ENCODE measurements at places on chromosomes 1 and 21.

GRCh38 chr1:110673197-110673701, 1.5 kb downstream of the KCNA3 start:
- H3K27me3 ChIP-seq: no peaks in the 10 kb centered on the region
- H3K27ac ChIP-seq: peak overlapping the region; percentile 92
- H3K4me1 ChIP-seq: peaks cover 30% of the 10 kb centered on the region
- H3K4me3 ChIP-seq: peak overlapping the region; percentile 96
- H3K36me3 ChIP-seq: peaks cover 32% of the 10 kb centered on the region
- DNase-seq: peak; percentile 28

DNA sequence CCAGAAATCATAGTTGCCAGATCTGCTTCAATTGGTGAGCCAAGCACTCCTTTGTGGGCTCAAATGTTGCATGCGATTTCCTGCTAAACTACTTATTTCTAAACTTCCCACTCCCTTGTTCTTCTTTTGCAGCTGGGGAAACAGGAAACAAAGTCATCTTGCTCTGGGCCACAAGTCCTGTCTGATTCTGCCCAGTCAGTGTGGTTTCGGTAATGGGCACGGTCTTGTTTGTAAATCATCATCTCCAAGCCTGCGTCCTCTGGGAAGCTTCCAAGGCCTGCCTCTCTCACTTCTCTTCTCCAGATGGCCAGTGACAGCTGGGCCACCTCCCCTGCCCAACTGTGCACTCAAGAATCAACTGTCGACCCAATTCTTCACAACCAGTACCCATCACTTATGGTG, 4.4 kb downstream of the S100A8 start:
- no peak overlapping the region for H3K27ac ChIP-seq
- no peaks in the 10 kb centered on the region for H3K36me3 ChIP-seq
- H3K27me3 ChIP-seq: peaks cover 2% of the 10 kb centered on the region
- no peak overlapping the region for H3K4me3 ChIP-seq

DNA sequence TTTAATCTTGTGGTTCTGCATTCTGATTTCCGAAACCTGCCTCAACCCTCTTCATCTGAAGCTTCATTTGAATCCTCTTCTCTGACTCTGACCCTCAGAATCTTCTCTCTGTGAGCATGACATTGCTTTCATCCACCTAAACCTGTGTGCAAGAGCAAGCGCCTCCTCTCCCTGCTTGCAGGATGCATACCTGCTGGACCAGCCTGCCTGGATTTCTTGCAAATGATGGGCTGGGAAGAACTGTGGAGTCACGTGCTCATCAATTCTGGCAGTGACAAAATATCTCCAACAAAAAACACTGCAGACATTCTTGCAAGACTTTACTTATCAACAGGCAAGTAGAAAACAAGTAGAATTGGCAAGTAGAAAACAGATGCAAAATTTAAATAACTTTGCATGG, 20.8 kb upstream of the SLC35F3 start:
- no peak overlapping the region for H3K27ac ChIP-seq
- no peaks in the 10 kb centered on the region for H3K36me3 ChIP-seq
- H3K27me3 ChIP-seq: peaks cover 6% of the 10 kb centered on the region
- DNase-seq: no peak

- H3K27me3 ChIP-seq: no peaks in the 10 kb centered on the region
- peaks cover 21% of the 10 kb centered on the region for H3K4me1 ChIP-seq
- peaks cover 17% of the 10 kb centered on the region for H3K36me3 ChIP-seq
- no peak for DNase-seq
- H3K27ac ChIP-seq: no peak overlapping the region
Observed at GRCh38 chr1:229323885-229324553, 18.8 kb downstream of the CCSAP start.

- H3K27ac ChIP-seq: no peak overlapping the region
- no peaks in the 10 kb centered on the region for H3K36me3 ChIP-seq
- DNase-seq: no peak
- no peak overlapping the region for H3K4me3 ChIP-seq
- peaks cover 9% of the 10 kb centered on the region for H3K4me1 ChIP-seq
- H3K27me3 ChIP-seq: no peaks in the 10 kb centered on the region
Observed at GRCh38 chr21:42969193-42969600, 5.2 kb upstream of the PKNOX1 start.

GRCh38 chr1:38783640-38784229, 75.8 kb downstream of the RRAGC start:
- H3K27me3 ChIP-seq: peaks cover 45% of the 10 kb centered on the region
- H3K27ac ChIP-seq: no peak overlapping the region
- DNase-seq: no peak
- H3K36me3 ChIP-seq: no peaks in the 10 kb centered on the region
- H3K4me1 ChIP-seq: no peaks in the 10 kb centered on the region
